ENCODE measurements at places on chromosomes 3 and 15.

GRCh38 chr3:120681506-120682038 is 467 bp downstream of the HGD start:
- DNase-seq: no peak

- DNase-seq: no peak
Observed at GRCh38 chr3:29331456-29332194, 50.8 kb downstream of the RBMS3 start.

DNA sequence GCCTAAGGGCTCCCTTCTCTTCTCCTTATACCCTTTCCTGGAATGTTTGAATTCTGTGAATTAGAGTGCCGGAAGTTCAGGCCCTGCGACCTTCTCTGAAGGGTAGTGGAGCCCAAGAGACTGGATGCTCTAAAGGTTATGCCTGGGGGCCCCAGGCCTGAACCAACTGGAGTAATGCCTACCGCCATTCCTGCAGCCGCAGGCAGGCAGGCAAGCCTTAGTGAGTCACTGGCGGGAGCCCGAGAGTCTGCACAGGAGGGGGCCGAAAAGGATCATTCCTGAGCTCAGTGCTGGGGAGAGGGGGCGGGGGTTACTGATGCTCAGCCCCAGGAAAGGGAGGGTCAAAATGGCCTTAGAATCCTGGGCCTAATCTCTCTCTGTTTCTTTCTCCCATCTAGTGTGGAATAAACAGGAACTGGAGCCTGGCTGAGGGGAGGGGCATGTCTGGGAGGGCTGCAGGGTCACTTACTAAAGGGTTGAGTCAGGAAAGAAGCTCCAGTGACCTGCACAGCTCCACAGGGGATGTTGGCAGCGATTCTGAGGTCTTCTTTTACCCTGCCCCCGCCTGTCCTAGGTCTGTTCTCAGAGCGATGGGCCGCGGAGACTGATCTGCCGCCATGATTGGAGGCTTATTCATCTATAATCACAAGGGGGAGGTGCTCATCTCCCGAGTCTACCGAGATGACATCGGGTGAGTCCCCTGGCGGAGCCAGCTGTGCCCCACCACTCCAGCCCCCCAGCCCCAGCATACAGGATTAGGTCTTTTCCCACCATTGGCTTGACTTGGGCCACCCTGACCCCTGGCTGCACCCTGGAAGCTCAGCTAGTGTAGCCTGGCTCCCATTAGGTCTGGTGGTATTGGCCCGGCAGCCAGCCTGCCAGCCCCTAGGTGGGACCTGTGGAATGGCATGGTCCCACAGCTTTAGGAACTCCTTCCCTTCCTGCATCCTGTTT is 2.0 kb downstream of the AP2M1 start:
- peak; percentile 97 for DNase-seq

DNA sequence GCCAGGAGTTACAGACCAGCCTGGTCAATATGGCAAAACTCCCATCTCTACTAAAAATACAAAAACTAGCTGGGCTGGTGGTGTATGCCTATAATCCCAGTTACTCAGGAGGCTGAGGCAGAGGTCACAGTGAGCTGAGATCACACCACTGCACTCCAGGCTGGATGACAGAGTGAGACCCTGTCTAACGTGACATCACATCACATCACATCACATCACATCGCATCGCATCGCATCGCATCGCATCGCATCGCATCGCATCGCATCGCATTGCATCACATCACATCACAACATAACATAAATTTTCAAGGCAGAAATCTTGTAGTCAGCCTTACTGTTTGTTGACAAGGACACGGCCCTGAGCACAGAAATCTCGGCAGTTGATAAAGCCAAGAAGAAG is 44.4 kb downstream of the RBM6 start:
- DNase-seq: no peak

DNA sequence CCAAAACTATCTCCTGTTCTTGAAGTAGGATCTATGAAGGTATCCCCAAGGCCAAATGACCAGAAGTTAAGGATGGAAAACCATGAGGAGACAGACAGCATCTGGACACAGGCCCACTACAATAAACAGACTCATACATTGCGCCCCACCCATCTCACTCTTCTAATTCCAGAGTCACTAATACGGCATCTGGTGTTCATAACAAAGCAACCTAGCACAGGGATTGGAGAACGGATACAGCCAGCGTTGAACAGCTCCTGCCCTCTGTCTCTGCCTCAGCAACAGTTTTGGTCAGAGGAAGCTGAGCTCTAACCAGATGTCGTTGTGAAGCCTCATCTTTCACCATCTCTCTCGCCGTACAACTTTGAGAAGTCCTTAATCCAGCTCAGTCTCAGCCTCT is 44.5 kb upstream of the CCDC80 start:
- DNase-seq: peak; percentile 95

DNA sequence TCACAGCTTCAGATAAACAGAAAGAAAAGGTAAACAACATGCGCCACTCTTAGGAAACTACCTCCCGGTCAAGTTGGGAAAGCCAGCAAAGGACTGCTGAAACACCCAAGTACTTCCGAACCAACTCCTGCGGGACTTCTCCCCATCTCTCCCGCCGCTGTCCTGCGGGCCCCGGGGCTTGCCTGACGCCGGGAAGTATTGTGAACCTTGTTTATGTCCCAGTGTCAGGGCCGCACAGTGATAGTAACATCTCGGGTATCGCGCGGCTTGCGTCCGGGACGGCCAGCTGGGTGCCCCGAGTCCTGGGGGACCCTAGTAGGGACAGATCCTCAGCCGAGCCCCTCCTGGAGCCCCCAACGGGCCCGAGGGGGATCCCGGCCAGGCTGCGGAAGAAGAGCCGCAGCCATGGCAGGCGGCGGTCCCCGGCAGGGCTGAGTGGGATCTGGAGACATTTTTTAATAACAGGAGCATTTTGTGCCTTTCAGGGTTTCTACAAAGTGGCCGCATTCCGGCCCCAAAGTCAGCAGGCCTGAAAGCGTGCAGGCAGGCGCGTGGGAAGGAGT is 756 bp downstream of the CLPX start:
- peak; percentile 47 for DNase-seq

- DNase-seq: no peak
Observed at GRCh38 chr15:77179541-77179998, 108.7 kb upstream of the TSPAN3 start.

DNA sequence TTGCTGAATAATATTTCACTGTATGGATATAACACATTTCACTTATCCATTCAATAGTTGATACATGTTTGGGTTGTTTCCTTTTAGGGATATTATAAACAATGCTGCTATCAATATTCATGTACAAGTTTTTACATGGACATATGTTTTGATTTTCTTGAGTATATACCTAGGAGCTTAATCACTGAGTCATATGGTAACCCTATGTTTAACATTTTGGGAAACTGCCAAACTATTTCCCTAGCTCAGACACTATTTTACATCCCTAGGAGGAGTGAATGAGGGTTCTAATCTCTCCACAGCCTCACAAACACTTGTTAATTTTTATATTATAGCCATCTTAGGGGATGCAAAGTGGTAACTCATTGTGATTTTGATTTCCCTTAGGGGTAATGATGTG is 66.0 kb downstream of the GPR156 start:
- DNase-seq: peak; percentile 25

DNA sequence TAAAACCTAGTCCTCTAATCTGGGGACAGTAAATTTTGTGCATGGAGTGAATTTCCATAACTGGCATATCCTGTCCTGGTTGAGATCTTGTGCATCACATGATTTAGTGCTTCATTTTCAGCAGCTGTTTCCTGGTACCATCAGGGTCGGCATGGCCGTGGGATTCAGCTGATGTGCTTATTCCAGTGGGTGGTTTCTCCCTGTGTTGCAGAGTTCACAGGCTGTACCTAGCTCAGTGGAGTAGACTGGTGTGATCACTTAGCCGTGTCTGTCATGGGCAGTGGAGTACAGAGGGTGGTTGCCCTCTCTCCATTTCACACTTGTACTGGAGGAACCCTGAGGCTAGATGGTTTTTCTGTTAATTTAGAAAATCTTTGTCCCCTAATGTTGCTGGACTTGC is 228.5 kb downstream of the PTPRG start:
- no peak for DNase-seq

GRCh38 chr15:48722764-48723661 is 77.5 kb upstream of the FBN1 start:
- peak; percentile 72 for DNase-seq

DNA sequence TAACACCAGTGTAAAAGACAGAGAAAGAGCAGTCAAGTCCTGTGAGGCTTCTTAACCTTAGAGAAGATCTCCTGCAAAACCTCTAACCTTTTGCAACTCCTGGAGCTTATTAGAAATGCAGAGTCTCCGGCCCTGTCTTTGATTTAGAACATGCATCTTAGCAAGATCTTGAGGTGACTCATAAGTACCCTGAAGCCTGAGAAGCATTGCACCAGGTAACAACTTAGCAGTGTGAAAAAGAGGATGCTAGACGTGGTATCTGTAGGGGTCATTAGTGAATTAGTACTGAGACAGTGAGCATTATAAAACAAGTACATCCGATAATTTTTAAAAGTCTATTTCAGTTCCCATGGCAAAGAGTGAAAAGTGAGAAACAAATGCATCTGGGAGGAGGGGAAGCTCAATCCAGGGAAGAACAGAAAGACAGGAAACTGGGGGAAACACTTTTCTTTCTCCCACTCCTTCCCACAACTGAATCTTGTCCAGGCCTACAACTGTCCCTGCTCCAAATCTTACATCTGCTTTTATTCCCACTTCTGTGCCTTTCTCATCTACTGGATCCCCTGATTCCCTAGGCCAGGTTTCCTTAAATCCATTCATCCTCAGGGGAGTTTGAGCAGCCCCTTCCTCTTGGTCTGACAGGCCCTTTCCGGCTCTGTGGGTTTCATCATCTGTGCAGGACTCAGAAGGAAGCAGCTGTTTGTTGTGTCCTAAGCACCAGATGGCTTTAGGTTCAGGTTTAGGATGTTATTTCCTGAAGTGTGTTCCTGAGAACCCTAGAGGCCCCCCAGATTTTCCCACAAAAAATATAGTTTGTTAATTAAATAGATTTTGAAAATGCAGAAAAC is 128.1 kb upstream of the IL12A start:
- DNase-seq: no peak

GRCh38 chr3:5285439-5285838 is 97.9 kb downstream of the EDEM1 start:
- DNase-seq: no peak

DNA sequence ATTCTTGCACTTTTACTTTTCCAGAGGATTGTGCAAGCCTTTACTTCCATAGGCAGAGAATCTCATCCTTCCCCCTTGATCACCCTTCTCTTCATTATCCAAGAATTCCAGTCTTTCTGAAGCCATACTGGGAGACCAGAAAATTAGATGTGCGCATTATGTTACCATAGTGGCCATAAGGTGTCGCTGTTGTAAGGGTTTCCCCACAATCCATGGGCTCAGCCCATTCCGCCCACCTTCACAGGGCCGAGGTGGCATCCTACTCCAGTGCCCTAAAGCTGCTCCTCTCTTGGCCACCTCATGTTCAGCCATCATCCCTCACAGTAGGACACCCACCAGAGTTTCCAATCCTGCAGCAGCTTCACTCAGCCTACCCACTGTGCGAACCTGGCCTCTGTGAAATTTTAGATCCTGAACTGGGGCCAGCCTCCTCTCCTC is 35.0 kb downstream of the CTSH start:
- DNase-seq: peak; percentile 44

DNA sequence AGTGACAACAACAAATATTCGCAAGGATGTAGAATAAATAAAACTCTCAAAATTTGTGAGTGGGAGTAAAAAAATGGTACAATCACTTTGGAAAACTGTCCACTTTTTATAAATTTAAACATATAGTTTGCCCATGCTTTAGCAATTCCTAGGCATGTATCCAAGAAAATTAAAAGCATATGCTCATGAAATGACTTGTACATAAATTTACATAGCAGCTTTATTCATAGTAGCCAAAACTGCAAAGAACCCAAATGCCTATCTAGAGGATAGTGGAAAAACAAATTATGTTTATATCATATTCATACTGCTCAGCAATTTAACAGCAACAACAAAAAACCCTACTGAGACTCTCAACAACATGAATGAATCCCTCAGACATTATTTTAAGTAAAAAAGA is 363.6 kb upstream of the CCDC54 start:
- DNase-seq: peak; percentile 50

GRCh38 chr3:171753025-171753472 is 57.2 kb downstream of the PLD1 start:
- DNase-seq: peak; percentile 20

GRCh38 chr3:154926721-154927120 is 153.4 kb upstream of the MME start:
- no peak for DNase-seq

GRCh38 chr15:52866698-52867097 is 76.6 kb upstream of the ONECUT1 start:
- no peak for DNase-seq

DNA sequence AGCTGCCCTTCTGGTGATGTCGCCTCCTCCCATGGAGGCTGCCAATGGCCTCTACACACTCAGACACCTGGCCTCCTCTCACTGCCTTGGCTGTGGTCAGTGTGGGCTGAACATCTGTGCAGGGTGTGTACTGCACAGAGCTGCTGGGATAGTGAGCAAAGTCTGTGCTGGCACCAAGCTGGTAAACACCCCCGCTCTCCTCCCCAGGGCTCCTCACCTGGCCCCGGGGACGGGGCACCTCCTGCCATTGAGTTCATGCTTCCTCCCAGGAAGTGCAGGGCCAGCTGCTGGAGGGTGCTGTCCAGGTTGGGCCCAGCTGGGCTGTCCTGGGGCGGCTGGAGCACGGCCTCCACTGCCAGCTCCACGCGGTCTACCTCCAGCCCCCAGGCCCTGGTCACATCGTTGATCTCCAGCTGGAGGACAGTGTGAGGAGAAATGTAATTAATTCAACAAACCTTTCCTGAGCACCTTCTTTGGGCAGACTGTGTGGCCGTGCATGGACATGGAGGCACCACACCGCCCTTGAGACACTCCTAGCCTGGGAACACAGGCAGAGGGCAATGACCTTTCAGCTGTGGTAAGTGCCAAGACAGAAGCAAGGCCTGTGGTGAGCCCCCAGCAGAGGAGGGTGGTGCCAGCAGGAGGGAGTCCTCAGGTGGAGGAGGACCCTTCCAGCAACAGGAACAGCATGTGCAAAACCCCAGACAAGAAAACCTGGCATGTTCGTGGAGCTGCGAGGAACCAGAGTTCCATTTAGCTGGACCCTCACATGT is 6.8 kb downstream of the STOML1 start:
- DNase-seq: no peak

GRCh38 chr3:41457176-41457575 is 257.9 kb downstream of the CTNNB1 start:
- DNase-seq: no peak

GRCh38 chr3:155188031-155188430 is 105.5 kb downstream of the STRIT1 start:
- peak; percentile 38 for DNase-seq

DNA sequence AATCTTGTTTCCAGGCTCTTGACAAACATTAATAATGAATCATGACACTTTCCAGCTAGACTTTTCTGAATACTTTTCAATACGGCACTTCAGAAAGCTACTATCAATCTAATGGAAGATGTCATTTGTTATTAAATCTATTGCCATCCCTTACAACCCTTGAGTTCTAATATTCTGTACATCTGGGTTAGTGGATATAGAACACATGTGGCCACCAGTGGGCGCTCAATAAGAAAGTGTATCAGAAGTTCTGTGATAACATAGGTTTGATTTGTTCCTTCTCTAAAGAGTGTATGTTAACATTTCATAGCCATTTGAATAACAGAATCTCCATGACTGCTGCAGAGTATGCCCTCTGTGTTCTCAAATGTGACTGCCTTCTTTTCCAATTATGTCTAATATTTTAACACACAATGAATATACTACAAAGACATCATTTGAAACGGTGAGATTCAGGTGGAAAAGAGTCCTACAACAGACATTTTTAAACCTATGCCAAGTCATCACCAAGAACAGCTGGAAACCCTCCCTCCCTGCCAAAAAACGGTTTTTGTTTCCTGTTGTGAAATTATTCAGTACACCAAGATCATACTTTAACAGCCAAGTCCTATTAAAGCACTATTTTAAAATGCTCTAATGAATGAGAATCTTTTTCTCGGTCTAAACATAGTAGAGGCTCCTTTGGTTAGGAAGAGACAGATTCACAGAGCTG is 22.2 kb downstream of the ALDH1A2 start:
- peak; percentile 29 for DNase-seq
